ENCODE measurements at places on chromosomes 4 and X.
A peak's percentile ranks its signal among the peaks of the same experiment; 100 is the strongest.

- no peak for DNase-seq
These were observed 102.5 kb downstream of the SH3RF1 start for GRCh38 chr4:169167957-169168858.

DNA sequence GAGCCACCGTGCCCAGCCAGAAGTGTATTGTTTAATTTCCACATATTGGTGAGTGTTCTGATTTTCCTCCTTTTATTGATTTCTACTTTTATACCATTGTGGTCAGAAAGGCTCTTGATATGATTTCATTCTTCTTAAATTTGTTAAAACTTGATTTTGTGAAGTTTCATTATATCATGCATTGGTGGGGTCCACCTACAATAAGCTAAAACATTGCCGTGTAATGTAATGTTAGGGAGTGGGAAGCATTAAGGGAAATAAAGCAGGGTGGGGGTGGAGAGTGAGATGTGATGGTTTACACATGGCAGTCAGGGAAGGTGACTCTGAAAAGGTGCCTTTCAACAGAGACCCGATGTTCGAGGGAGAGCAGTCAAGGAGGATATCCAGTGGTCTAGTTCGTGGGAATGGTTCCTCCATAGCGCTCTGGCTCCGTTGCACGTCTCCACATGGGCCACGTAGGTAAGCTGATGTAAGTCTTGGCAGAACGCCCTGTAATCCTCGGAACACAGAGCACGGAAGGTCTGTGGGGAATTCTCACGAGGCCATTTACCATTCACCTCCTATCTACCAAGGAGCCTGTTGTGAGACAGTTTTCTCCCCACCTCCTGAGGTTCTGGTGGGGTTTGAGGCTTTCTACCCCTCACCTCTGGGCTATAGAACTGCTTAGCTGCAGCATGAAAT, 7.7 kb upstream of the WDR13 start:
- DNase-seq: no peak

DNA sequence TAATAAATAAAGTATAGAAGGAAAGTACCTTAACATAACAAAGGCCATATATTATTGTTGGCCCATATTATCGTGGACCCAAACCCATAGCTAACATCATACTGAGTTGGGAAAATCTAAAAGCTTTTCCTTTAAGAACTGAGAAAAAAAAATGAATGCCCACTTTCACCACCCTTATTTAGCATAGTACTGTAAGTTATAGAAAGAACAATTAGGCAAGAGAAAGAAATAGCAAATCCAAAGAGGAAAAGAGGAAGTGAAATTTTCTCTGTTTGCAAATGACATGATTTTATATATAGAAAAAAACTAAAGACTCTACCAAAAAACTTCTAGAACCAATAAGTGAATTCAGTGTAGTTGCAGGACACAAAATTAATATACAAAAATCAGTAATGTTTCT, 1854.6 kb downstream of the PCDH7 start:
- no peak for DNase-seq

DNA sequence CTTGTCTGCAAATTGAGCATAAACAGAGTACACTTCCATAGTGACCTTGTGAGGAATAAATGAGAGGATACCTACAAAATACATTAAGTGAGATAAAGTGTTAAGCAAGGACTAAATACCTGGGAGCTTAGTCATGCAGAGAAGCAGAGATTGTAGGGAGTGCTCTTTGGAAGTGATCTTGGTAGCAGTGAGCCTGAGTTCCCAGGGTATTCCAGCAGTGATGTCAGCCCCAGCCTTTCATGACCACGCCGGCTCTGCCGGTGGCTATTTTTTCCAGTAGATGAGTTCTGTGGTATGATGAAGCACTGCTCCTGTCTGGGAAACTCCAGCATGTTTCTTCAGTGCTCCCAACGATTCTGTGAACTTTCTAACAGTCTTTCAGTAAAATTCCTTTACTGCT, 391.5 kb upstream of the IGFBP7 start:
- DNase-seq: no peak

GRCh38 chr4:103375278-103375677, 177.1 kb upstream of the CENPE start:
- DNase-seq: no peak

DNA sequence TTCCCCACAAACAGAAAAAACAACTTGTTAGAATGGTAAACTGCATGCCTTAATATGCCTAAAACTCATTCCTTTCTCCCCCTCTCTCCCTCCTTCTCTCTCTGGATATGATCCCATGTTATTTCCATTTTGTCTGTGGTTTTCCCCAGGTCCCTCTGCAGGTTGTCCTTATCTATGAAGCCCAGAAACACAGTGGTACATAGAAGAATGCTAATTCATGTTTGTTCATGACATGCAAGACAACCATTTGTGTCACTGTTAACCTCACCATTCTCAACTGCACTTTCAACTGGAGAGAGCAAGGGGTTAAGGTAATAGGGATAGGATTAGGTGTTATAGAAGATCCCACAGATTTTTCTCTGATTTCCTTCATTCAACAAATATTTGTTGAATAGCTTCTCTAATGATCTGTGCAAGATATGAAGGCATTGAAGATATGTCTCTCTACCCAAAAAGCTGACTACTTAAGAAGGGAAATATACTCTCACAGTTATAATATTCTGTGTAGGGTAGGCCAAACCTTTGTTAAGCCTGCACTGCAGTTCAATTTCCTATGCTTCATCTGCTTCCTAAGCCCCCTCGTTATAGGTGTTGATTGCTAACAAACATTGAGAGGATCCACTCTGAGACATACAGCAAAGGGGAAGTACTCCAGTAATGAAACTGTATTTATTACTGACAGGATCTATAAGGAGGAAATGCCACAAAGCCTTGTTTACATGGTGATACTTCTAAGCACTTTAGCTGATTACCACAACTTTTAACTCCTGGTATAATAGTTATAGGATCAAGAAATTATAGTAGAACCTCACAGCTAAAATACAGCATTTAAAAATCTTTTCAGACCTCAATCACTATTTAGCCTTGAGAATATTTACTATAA, 96.1 kb downstream of the FRYL start:
- no peak for DNase-seq

GRCh38 chr4:17753646-17754045, 27.8 kb downstream of the FAM184B start:
- DNase-seq: no peak

DNA sequence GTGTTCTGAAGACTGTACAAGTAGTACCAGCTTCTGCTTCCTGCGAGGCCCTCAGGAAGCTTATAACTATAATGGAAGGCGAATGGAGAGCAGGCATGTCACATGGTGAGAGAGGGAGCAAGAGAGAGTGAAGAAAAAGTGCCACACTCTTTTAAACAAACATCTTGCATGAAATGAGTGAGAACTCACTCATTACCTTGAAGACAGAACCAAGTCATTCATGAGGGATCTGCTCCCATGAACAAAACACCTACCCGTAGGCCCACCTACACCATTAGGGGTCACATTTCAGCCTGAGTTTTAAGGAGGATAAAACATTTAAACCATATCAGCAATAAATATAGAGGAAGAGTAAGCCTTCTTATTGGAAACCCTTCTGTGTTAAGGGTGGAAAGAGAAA, 19.4 kb downstream of the P2RY10 start:
- DNase-seq: no peak

DNA sequence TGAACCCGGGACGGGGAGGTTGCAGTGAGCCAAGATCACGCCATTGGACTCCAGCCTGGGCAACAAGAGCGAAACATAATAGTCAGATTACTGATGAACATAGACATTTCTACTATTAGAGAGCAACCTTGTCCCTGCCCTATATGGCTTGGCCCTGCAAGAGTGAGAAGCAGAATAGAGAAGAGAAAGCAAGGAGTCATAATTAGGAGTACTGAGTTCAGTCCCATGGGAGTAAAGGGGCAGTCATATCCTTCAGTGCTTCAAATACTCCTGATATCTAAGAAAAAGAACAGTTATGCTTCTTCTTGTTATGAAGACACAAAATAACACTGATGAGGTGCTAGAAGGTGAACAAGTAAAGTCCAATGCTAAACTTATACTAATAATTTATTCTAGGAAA, 33.8 kb downstream of the CLDN2 start:
- DNase-seq: no peak

DNA sequence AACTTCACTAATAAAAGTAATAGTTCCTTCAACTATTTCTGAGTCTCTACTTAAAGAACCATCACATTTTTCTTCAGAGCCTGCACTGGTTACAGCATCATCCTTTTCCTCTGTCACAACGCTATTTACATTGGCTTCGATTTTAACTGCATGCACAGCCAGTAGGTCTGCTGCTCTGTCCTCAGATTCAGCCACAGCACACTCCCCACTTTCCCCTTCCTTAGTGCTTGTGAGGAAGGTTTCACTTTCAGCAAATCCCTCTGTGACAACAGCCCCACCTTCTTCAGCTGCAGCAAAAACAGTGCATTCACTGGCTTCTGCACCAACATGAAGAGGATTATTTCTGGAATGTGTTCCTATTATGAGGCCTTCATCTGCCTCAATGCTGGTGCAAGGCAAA, 25.7 kb downstream of the BOD1L1 start:
- DNase-seq: no peak

DNA sequence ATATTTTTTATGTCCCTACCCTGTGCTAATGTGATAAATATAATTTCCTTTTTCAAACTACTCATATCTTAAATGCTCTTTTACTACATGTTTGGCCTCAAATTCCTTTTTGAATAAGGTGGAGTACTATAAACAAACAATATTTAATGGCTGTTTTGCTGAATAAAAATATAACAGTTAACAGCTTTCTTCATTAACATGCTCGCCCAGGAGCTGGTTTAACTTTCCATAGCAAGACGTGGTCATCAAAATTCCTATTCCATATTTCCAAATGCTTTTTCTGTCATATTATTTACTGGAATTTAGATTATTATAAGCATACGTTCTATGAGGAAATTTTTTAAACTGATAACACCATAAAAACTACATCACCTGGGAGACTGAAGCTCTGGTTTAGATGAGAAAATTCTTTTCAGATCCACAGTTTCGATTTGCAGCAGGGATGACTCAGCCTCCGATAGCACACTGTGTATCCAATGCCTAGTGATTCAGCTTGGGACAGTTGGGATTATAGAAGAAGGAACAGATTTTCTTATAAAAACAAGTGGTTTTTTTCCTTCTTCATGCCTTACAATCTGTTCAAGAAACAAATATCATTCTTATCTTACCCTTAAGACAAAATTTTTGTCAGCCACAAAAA, 129.1 kb downstream of the FBXO8 start:
- no peak for DNase-seq

GRCh38 chr4:94519925-94520789, 68.4 kb downstream of the PDLIM5 start:
- DNase-seq: peak; percentile 1

DNA sequence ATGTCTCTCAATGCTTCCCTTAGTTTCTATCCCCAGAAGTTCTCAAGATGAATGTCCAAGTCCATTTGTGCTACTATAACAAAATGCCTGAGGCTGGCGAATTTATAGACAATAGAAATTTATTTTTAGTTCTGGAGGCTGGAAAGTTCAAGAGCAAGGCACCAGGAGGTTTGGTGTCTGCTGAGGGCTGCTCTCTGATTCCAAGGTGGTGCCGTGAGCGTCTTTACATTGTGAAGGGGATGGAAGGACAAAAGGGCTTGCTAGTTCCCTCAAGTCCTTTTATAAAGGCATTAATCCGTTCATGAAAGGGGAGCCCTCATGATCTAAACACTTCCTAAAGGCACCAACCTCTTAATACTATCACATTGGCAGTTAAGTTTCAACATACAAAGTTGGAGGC, 12.3 kb downstream of the TRIM2 start:
- no peak for DNase-seq

GRCh38 chr4:3706111-3706511, 60.1 kb upstream of the ADRA2C start:
- no peak for DNase-seq

DNA sequence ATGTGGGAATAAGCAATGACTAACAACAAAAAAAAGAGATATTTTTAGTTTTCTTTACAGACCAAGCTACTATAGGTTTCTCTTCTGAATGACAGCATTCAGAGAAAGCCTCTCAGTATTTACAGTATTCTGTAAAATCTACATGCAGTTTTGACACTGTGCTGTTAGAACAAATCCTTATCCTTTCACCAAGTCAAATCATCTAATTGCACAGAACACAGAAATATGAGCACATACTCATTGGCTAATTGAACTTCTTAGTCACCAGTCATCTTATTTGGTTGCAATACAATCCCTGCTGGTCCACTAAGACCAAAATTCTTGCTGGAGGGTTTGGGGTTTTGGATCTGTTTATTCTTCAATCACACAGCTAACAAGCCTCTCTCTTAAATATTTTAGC, 5.7 kb downstream of the ACOT9 start:
- no peak for DNase-seq

GRCh38 chrX:17638731-17639130, 98.6 kb upstream of the SCML1 start:
- no peak for DNase-seq

DNA sequence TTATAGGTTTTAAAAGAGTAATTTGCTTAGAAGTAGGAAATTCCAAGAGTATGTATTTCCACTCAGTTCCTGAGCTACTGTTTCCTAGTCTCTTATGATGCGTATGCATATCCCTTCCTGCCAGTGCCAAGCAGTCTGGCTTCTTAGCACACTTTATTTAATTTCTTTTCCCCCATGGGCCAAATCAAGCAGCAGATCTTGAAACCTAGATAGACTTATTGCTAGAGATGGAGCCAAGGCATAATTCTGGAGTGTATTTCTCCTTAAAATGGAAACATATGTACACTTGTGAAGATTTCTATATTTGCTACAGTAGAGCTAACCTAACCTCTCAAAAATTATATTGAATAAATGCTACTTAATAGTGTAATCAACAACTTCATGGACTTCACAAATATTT, 2337.6 kb downstream of the PCDH7 start:
- DNase-seq: no peak

DNA sequence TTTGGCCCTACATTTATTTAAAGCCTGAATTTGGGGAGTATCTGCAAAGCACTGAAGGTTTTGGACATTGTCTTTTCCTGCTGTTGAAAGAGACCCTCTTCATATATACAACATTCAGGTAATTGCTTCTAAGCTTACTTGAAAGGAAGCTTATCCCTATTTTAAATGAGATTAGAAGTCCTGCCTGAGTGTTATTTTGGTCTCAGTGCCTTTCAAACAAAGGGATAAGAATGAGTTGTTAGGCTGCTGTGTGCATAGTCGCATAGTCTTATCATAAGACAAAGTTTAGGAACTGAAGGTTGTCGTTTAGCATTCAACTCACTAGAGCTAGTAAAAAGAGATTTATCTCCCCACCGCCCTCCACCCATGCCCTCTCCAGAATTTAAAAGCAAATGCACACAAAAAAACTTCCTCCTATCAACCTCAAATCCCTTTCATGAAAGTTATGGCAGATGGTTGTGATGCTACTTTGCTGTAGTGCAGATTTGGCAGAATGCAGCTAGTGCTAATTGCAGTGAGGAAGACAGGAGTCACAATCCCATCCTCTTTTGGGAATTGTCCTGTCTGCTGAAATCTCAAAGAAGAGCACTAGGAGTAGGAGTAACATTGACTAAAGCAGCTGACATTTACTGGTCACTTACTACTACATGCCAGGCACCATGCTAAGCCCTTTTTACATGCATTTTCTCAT, 5.8 kb downstream of the HERC3 start:
- DNase-seq: no peak

DNA sequence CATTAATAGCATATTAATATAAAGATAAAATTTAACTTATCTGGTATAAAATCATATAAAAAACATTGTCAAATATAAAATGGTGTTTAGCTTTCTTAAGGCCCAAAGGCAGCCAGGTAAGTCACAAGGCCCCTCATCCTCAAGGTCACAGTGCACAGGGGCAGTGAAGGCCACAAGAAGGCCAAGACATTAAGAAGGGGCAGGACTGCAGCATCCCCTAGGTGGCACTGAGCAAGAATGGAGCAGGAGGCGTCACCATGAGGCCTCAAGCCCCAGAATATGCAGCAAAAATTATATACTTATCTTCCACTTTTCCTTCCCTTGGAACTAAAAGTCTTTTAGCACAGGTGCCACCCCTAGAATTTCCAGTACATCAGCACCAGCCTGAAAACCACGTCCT, 49.5 kb upstream of the MAGEA8 start:
- DNase-seq: no peak
